Left hindlimb (tissue), 1 donor: ENCODE measurements at places on chromosomes 5 and 9.

DNA sequence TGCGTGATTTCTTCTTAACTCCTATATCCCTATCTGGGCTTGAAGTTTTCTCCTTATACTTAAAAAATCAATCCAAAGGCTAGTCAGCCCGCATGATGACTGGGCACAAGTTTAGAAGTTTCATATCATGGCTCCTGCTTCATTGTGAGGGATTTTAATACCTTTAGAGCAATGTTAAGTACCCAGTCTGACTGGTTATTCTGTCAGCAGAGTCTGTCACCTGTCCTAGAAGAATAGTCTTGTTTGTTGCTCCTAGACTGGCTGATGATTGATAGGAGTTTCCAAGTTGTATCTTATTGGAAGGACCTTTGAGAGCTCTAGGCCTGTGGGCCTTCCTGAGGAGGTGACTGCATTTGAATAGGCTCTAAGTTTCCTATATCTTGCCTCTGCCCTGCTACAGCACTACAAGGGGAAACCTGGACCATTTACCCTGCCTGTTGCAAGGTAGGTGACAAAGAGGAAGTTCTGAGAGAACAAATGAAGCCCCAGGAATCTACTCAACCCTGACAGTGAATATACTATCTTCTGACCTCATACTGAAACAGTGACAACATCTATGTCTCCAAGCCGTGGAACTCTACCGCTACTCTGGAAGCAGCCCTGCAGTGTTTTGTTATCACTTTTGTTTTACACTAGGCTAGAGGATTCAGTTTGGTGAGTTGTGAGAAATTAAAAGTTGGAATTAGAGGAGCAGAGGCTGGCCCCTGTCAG is 66.5 kb downstream of the F2RL2 start:
- no peak for DNase-seq

GRCh38 chr5:177087398-177088005 is 787 bp downstream of the FGFR4 start:
- no peak for DNase-seq

- no peak for DNase-seq
Measured at GRCh38 chr5:92248518-92248917, 865.4 kb upstream of the ARRDC3 start.

DNA sequence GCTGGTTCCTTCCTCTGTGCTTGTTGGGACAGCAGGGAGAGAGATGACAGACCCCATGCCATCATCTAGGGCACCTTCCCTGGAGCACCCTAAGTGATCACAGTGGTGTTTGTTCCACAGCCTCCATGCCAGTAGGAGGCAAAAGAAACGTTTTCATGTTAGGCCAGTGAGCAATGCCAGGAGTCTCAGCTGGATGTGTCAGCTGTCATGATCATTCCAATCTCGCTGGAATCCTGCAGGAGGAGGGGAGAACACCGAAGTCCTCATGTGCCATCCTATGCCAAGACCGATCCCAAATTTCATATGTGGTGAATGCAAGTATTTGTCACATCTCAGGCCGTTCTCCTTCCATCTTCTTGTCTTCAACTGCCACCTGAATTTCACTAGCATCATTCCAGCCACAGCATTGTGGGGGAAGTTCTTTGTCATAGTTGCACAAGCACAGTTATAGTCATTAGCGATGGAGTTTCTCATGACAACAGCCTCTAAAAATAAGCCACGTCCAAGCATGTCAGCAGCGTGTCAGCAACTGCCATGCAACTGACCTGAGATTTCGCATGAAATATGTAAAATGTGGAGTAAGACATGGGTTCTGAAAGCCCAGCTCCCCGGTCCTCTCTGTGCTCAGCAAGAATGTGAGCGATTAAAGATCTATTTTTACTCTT is 97.2 kb upstream of the DNAH5 start:
- DNase-seq: peak; percentile 36

DNA sequence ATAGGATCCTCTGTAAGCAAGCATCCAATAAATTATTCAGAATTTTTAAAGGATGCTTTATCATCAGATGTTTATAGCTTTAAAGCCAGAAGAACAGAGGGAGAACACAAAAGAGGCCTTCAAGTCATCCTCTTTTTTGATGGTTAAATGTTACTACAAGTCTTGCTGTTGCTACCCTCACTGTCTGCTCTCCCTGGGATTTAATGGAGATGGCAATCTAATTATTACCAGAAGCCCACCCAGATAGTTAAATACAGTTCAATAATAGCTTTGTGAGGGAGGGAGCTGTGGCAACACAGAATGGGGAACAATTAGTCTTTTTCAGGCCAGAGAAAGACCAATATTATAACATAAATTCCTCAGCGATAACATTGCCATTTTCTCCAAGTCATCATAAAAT is 87.0 kb upstream of the ACTBL2 start:
- no peak for DNase-seq

DNA sequence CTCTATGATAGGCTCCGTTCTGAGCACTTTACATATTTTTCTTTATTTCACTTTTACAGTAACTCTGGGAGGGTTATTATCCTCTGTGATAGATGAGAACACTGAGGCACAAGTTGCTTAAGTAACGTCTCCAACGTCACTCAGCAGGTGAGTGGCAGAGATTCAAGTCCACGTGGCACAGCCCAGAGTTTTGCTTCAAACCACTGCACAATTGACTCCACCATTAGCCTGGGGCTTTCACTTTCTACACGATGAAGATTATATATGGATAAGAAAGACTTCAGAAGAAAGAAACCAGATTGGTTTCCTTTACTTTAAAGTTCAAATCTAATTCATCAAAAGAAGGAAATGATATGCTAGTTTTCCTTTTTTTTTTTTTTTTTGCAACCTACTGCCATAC is 245.9 kb downstream of the SYK start:
- no peak for DNase-seq

DNA sequence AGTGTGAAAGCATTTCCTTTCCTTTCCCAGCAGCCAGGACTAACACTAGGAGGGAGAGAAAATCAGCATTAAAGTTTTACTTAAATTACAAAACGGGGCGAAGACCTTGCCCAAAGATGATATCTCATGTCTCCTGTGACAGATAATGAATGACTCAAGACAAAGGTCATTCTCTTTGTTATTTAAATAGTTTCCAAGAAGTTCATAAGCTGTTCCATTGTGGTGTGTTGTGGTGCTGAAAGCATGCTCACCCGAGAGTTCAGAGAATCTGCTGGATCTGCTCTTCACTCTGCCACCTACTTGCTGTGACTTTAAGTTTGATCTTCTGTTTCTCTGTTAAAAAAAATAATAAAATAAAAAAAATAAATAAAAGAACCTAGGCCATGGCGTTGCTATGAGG is 265.9 kb upstream of the NR4A3 start:
- no peak for DNase-seq

DNA sequence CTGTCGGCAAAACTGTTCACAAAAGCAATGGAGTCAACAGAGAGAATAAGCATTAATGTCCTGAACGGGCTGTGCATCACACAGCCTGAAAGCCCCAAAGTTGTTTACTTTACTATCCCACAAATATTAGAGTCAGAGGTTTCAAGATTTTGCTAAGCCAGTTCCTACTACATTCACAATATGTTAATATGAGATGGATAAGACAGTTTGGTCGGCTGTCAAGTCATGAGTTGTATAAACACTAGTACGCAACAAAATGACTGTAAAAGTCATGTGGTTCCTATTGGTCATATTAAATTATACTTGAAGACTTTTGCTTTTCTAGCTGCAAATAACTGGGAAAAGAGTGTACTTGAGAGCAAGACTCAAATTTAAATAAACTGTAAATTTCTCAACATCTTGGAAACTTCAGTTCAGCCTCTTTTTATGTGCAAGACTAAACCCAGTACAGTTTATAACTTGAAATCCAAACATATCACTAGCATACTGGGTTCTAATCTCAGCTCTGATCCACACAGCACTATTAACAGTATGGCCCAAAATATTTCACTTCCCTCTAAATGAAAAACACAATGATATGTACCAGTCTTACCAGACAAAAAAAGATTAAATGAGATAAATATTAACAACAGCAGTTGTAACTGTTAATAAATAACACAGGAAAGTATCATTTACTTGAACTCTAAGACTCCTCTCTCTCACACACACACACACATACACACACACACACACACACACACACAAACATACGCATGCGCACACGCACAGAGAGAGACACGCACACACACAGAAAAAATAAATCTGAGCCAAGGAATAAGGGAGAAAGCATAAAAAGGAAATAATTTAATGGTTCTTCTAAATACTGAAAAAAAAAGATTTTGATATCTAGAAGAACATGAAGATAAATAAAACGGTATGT is 33.1 kb downstream of the FANCC start:
- no peak for DNase-seq

GRCh38 chr9:20028192-20028848 is 239.5 kb upstream of the SLC24A2 start:
- no peak for DNase-seq

DNA sequence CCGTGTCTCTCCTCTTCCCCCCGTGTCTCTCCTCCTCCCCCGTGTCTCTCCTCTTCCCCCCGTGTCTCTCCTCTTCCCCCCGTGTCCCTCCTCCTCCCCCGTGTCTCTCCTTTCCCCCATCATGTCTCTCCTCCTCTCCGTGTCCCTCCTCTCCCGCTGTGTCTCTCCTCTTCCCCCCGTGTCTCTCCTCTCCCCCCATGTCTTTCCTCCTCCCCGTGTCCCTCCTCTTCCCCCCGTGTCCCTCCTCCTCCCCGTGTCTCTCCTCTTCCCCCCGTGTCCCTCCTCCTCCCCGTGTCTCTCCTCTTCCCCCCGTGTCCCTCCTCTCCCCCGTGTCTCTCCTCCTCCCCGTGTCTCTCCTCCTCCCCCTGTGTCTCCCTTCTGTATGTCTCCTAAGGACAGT is 12.8 kb upstream of the RNU6ATAC start:
- peak; percentile 23 for DNase-seq

DNA sequence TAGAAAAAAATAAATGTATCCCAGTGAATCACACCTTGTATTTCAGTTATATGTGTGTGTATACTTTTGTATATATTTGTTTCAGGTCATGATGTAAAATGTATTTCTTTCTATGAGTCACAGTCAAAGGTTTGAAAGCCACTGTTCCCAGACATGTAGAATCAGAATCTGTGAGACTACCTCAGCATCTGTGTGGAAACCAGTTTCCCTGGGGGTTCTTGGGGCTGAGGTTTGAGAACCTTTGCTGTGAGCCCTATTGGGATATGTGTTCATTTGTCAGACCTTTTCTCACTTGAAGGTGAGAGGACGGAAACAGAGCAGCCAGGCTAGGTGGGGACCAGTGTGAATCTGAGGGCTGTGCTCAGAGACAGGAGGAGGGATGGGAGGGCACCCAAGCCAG is 78.7 kb upstream of the SAP30L start:
- DNase-seq: no peak

DNA sequence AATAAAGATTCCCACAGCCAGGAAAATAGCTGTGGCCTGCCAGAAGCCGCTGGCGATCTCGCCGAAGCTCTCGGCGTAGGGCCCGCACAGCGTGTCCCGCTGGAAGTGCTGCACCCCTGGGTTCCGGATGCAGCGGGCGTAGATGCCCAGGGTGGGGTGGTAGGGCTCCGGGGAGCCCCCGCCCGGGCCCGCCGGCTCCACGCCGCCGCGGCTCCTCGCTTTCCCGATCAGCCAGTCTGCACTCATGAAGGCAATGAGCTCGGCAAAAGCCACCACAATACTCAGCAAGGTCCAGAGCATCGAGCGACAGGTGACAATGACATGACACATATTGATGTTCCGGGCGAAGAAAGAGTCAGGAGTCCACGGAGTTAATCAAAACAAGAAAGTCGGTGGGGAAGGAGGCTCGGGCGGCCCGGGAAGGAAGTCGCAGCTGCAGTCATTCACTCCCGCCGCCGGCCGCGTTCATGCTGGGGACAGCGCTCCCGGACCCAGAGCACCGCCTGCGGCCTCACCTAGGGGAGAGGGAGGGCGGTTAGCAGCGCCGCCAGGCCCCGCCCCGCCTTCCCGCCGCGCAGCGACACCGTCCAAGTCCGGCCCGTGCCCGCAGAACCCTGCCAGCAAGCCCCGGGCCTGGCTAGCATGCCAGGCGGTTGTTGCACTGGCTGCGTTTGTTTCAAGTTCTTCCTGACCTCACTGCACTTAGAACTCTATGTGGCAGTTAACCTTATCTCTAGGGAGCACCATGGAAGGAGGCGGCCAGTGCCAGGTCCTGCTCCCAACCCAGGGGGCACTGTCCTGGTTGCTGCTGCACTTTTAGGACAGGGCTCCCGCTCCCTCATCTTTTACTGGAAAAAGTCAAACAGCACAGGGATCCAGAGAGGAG is 138.4 kb downstream of the LHFPL2 start:
- DNase-seq: peak; percentile 69

GRCh38 chr5:150487199-150488061 is 20.5 kb upstream of the NDST1 start:
- DNase-seq: no peak

DNA sequence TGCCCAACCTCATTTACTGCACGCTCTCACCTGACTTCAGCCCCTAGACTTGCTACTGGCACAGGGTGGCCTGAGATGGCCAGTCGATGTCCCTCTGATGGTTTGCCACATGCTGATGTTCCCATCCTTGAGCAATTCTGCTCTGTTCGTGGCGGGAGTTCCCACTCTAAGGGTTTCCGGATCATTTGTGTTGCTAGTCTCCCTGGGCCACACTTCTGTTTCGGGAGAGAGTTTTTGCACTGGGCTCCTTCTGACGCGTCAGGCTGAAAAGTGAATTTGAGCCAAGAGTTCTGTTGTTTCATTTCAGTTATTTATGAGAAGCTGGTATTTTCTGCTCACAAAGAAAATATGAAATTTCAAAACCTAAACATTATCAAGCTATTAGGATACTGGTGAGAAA is 597.7 kb downstream of the BNC2 start:
- no peak for DNase-seq

DNA sequence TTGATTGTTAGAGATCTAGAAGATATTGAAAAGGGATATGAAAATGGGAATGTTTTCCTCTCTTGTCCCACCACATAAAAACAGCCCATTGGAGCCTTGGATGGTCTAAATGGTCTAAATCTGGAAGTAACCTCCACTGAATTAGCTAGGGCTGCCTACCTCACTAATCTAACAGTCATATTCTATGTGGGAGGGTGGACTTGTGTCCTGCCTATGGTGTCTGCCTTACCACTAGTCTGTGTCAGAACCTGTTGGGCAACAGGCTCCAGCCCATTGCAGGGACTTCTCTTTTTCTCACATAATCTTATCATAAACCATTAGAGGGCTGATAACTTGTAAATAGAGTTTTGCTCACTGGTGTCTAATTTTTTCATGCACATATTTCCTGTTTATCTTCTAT is 548.8 kb upstream of the CDH18 start:
- DNase-seq: no peak

- DNase-seq: no peak
Measured at GRCh38 chr5:43581398-43581797, 21.6 kb upstream of the NNT start.

DNA sequence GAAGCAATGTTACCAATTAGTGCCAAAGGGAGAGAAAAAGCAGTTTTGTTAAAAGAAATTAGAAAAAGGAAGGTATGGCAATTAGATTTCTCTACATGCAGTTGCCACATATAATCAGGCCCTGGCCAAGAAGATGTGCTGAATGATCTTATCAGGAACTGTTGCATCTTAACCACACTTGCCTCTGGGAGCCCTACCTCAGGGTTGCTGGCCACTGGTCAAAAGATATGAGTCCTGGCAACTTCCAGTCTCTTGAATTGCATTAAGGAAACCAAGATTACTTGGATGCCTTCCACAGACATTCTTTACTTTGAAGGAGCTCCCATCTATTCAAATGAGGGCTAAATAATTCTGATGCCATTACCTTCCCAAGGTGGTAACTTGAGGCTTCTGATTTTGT is 60.4 kb downstream of the TNC start:
- DNase-seq: no peak

- no peak for DNase-seq
Measured at GRCh38 chr5:172683645-172684471, 42.8 kb downstream of the NEURL1B start.
